ENCODE measurements at places on chromosomes 4 and X. TPM values are rescaled to one million over a fixed set of nuclear protein-coding genes. Genes with fewer than 3 reads are reported as not detected.

TAF9B gene
- 19.9 TPM for total RNA-seq

GRCh38 chrX:27597508-27597907, 7.4 kb downstream of the DCAF8L2 start:
- no peak for DNase-seq
- no peaks in the 10 kb centered on the region for H3K4me1 ChIP-seq
- H3K27me3 ChIP-seq = no peaks in the 10 kb centered on the region
- H3K36me3 ChIP-seq = no peaks in the 10 kb centered on the region
- H3K27ac ChIP-seq = no peak overlapping the region

- H3K4me3 ChIP-seq = no peak overlapping the region
- H3K27ac ChIP-seq = no peak overlapping the region
- no peaks in the 10 kb centered on the region for H3K36me3 ChIP-seq
- no peak for DNase-seq
Observed at GRCh38 chr4:80409809-80410208, 74.3 kb downstream of the CFAP299 start.

DNA sequence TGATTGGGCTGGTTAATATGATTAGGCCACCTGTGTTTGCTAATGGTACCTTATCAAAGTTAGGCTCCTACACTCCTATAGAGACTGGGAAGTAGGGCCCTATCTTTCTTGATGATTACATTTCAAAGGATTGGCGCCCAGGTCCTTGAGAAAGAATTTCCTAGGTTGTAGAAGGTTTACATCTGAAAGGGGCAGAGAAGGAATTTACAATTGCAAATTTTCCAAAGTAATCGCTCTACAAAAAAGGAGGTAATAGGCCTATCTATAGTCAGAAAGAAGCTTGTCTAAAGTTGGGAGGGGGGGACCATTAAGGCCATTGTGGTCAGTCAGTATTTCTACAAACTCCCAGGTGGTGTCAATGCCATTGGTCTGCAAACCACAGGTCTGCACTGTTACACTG, 638.4 kb downstream of the IL1RAPL1 start:
- H3K36me3 ChIP-seq = no peaks in the 10 kb centered on the region
- no peak overlapping the region for H3K27ac ChIP-seq
- no peaks in the 10 kb centered on the region for H3K27me3 ChIP-seq
- no peak for DNase-seq

- peaks cover 25% of the 10 kb centered on the region for H3K4me1 ChIP-seq
- DNase-seq = no peak
- no peaks in the 10 kb centered on the region for H3K27me3 ChIP-seq
Observed at GRCh38 chrX:18890724-18891547, 93.0 kb downstream of the PHKA2 start.

DNA sequence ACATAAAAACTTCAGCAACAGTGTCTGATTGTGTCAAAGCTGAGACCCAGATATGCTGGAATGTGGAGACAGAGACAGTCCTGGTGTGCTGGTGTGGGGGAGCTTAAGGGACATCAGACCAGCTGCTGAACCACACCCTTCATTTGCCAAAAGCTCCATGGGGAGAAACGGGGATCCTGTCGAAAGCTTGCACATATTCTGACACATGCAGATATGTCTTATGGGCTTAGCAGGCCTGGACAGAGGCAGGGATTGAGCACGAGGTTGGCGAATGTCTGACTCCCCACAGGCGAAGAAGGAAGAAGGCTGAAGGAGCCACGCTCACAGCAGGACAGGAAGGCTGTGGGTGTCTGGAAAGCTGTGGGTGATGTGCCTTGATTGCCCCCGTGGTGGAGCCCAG, 72.1 kb upstream of the ACSL1 start:
- peaks cover 4% of the 10 kb centered on the region for H3K4me1 ChIP-seq
- H3K27me3 ChIP-seq = peaks cover 10% of the 10 kb centered on the region
- no peak for DNase-seq
- no peak overlapping the region for H3K4me3 ChIP-seq
- no peaks in the 10 kb centered on the region for H3K36me3 ChIP-seq

DNA sequence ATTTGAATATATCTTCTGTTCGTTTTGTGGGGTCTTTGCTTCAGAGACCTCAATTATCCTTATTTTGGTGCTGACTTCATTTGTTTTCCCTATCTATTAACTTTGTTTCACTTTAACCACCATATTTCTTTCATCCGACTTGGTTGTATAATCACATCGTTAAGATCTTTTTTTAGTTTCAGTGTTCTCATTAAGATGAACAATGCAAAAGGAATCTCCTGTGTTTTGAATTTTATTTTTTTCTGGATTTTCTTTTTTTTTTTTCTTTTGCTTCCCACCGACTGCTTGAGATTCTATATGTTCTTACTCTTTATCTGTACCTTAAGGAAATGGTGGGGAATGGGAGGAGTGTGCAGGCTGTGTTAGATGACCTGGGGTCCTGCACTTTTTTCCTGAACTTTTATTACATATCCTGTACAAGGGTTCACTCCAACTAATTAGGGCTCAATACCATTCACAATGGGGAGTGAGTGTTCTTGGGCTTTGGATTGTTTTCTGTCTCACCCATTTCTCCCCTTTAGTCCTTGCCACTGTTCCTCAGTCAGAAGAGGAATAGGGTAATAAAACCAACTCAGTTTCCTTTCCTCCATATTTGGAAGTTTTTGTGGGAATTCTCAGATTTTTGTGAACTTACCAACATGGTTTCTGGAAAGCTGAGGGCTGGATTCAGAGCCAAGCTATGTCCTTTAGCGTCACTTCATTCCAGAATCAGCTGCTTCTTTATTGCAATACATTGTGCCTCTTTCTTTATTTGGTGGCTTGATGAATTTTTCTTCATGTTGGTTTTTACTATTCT, 43.2 kb upstream of the BMPR1B start:
- H3K27me3 ChIP-seq = no peaks in the 10 kb centered on the region
- no peaks in the 10 kb centered on the region for H3K36me3 ChIP-seq
- no peak for DNase-seq
- H3K27ac ChIP-seq = no peak overlapping the region
- H3K4me3 ChIP-seq = no peak overlapping the region

GRCh38 chrX:70664726-70665125, 220.1 kb downstream of the DLG3 start:
- H3K36me3 ChIP-seq = no peaks in the 10 kb centered on the region
- H3K4me1 ChIP-seq = no peaks in the 10 kb centered on the region
- DNase-seq = no peak
- no peak overlapping the region for H3K4me3 ChIP-seq

- H3K4me3 ChIP-seq = no peak overlapping the region
- no peaks in the 10 kb centered on the region for H3K36me3 ChIP-seq
- H3K4me1 ChIP-seq = no peaks in the 10 kb centered on the region
Observed at GRCh38 chrX:96979766-96980165, 96.1 kb downstream of the RPA4 start.
